ENCODE measurements at places on chromosomes 5 and 9.

- no peak for DNase-seq
These were observed 410.6 kb downstream of the PSAT1 start for GRCh38 chr9:78707481-78707991.

GRCh38 chr9:130292106-130292505, 26.5 kb downstream of the HMCN2 start:
- DNase-seq: no peak

- DNase-seq: peak; percentile 52
These were observed 237.9 kb downstream of the TMEM38B start for GRCh38 chr9:105932276-105932675.

DNA sequence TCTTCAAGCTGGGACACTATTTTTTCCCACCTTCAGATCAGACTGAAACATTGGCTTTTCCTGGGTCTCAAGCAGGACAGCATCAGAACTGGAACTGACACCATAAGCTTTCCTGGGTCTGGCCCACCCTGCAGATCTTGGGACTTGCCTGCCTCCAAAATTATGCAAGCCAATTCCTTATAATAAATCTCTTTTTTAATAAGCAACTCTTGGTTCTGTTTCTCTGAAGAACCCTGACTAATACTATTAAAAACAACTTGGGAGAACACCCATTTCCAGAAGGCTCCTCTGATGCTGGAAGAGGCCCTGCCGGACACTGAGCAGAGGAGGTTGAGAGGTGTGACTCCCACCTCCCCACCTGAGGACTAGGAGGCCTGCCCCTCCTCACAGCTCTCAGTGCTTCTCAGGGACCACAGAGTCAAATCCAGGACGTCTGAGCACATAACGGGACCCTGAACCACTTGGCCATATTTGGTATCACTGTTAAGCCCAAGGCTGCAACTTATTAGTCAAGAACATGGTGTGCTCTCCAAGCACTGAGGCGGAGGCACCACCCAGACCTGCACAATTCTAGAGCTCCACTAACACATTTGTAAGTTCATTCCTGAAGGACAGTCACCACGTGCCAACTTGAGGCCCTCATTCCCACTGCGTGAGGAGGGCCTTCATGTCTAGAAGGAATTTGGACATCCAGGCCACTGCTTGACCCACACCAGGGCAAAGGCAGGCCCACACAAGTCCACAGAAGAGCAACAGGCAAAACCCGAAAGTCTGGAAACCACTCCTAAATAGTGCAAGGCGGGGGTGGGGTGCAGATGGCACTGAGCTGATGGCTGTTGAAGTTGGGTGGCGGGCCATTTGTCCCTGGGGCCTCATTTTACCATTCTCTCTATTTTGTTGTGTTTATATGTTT, 9.5 kb downstream of the SHC3 start:
- no peak for DNase-seq

DNA sequence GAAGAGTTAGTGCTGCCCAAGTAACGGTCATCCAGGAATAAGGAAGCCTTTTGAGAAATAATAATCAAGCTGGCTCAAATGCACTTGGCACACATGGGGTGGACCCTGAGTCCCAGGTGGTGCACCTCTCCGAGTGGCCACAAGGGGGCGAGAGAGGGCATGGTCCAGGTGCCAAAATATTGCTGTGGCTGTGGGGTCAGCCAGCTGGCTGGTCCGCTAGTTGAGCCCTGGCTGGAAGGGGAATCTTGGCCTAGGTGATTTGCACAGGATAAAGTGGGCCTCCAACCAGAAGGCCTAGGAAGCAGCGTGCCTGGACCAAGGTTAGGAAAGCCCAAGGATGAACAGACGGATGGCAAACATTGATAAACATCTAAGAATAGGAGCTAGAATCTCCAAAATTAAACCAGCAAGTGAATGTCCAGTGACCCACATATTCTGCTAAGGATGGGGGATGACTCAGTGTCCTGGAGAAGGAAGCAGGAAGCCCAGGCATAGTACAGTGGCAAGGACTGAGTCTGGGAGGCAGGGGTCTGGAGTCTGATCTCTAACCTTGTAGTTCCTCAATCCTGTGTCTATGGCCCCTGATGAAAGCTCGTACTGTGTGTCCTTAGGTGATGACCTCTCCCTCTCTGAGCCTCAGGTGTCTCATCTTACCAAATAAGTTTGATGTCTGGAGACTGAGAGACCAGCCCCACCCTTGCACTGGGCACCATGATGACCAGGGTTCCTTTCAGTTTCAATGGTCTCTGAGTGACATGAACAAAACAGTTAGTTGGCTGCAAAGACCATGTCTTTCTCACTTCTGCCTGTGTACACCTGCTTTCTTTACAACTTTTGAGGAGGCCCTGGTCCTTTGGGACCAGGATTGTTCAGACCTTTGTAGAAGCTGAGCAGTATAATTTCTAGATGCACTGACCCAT, 19.2 kb upstream of the SHB start:
- peak; percentile 71 for DNase-seq

DNA sequence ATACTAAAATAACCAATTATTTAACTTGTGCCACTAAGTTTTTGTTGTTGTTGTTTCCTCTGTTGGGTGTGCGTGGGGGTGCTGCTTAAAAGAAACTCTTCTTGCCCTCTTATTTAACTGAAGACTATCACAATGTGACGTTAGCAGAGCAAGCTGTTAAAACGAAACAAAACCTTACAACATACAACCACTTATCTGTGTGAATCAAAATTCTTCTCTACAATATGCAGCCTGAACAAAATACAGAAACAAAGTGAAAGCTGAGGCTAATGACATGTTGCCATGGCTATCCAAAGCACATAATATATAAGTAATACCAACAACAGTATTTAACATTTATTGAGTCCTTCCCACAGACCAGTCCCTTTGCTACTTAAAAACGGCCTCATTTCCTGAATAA, 291.0 kb downstream of the FBXL17 start:
- no peak for DNase-seq

- DNase-seq: no peak
These were observed 74.5 kb downstream of the RASEF start for GRCh38 chr9:82988488-82988887.

DNA sequence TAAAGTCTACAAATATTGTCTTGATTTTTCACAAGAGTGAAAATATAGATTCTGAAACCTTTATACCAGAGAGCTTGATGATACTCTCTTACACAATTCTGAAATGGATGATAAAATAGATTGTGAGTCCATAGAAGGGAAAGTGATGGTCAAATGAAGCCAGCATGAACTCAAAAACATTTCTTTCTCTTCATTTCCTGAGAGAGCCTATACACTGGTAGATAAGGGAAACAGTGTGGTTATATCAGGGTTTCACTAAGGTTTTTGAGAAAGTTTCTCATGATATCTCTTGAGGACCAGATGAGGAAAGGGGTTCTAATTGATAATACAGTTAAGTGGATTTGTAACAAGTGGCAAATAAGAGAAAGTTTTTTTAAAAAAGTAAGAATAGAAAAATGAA, 254.1 kb downstream of the PJA2 start:
- no peak for DNase-seq

DNA sequence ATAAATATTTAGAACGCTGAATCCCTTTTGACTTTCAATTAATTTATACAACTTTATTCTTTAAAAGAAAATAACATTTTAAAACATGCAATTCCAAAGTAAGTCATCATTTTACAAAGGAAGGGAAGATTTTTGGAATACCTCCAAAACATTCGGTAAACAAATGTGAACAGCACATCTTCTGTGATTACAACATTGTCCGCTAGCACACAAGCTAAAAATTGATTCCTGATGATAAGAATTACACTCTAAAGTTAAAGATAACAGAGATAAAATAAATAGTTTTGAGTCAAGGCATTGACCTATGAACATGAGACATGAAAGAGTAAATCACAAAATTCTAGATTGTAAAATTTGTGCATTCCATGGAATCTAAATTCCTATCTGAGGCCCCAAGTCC, 56.2 kb upstream of the TRAF1 start:
- DNase-seq: no peak

- DNase-seq: no peak
These were observed 199.7 kb downstream of the GLIS3 start for GRCh38 chr9:4099976-4100735.

DNA sequence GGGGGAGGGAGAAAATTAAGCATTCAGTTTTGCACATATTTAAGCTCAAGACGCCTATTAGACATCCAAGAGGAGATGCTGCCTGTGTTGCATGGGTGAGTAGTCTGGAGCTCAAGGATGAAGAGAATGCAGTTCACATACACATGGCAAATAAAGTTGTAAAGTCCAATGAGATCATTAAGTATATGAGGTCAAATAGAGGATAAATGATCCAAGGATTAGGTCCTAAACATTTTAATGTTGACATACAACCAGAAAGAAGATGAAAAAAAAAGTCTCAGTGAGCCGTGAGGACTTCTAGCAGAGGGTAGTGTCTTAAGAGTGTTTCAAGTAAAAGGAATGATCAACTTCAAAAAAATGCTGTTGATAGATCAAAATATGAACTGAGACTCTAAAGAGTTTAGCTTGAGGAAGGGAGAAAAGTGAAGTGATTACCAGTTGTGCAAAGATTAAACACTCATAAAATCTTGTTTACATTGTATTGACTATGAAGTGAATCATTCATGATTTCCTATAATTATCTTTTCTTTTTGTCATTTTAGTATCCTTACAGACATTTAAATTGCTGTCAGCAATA, 251.8 kb downstream of the ZNF608 start:
- no peak for DNase-seq

GRCh38 chr9:589723-590122, 251.8 kb upstream of the DMRT1 start:
- no peak for DNase-seq

GRCh38 chr5:55151923-55152842, 7.8 kb upstream of the GPX8 start:
- no peak for DNase-seq

- DNase-seq: no peak
These were observed 3.7 kb upstream of the PJA2 start for GRCh38 chr5:109413458-109413857.

DNA sequence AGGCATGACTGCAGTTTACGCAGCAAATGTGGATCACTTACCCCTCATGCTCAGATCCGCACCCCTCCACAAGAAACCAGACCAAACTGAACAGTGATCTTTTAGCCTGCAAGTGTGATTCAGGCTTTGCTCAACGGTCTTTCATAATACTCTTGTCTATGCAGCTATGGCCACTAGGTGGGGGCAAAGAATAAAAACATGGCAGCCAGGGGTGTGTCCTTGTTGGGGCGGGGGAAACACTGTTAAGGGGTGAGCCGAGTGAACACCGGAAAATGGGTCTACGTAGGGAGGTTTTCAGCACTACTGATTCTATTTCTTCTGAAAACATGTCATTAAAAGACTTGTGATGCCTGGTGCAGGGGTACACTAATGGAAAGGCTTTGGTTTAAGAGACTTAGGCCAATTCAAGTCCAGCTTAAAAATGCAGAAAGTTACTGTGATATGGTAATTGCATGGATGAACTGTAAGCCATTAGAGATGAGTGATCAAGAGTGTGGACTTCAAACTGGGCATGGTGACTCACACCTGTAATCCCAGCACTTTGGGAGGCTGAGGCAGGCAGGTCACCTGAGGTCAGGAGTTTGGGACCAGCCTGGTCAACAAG, 49.9 kb upstream of the GPR151 start:
- DNase-seq: peak; percentile 64

Measured in hippocampal formation (tissue), 2 donors.